ENCODE measurements at places on chromosomes 4 and X. TPM values are rescaled to one million over a fixed set of nuclear protein-coding genes. Genes with fewer than 3 reads are reported as not detected.

- DNase-seq, result no peak
These were observed 2.8 kb downstream of the MXD4 start for GRCh38 chr4:2259036-2259540.

DNA sequence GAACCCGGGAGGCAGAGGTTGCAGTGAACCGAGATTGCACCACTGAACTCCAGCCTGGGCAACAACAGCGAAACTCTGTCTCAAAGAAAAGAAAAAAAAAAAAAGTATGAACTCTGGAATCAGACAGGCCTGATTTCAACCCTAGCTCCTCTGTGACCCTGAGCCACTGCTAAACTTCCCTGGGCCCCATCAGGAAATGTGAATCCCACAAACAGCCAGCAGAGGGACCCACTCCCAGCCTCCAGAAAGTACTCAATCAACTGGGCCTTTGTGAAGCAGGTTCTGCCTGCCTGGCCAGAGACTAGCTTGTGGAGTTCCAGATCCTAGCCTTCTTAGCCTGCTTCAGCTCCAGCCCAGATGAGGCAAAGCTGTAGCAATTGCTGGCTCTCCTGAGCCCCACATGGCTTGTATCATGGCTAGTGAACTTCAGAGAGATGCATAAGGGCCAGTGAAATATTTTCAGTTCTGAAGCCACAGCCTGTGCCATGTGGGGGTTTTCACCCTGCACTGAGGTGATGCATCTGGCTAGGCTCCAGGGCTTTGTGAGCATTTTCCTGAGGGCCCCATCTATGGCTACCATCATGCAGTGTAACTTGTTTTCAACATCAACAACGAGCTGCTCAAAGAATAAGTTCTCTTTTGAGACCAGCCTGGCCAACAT lies 7.2 kb upstream of the IDS start:
- peak; percentile 14 for DNase-seq

- DNase-seq, result no peak
These were observed 153.2 kb upstream of the RPL34 start for GRCh38 chr4:108466936-108467902.

DNA sequence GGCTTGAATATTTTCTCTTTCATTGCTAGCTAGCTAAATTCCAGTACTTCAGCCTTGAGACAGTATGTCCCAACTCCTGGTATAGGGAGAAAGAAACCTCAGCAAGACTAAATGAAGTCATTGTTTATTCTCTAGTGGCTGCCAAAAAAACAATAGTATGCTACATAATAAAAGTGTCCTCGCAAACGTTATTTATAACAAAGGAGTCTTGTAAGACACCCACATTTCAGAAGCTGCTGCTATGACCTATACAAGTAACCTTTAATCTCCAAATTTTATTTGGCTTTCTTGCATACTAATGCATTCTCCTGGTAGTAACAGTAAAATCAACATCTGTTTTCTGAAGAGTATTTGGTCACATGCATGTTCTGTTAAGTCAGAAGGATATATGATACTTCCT lies 28.8 kb downstream of the NEK1 start:
- no peak for DNase-seq

DNA sequence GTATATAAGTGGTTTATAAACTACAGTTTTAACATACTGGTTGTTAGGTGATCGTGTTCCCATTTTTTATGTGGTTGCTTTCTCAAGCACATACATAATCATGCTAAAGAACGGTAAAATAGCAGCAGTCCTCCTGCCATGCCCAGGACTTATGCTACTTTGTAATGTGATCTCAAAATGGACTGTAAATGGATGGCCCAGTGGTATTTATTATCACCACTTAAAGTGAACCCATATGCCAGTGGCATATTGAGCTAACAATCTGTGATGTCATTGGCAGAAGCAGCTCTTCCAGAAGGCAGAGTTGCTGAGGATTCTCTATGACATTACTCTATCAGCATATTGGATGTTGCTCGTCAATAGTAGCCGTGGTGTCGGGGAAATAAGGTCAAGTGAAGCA lies 28.6 kb downstream of the ANK2 start:
- DNase-seq, result no peak

GRCh38 chr4:107897823-107898222 lies 33.5 kb upstream of the CYP2U1 start:
- no peak for DNase-seq

GRCh38 chr4:164438321-164438720 lies 315.6 kb upstream of the SMIM31 start:
- DNase-seq, result no peak

The MBNL3 gene
- 11.4 TPM for polyA plus RNA-seq

The CENPC gene
- 12.9 TPM for polyA plus RNA-seq

Measured in hindlimb muscle (tissue), 1 donor.